Brain (organoid and tissue), 16 donors: ENCODE measurements at places on chromosomes 2 and 18. TPM values are rescaled to one million over a fixed set of nuclear protein-coding genes. Genes with fewer than 3 reads are reported as not detected.

DNA sequence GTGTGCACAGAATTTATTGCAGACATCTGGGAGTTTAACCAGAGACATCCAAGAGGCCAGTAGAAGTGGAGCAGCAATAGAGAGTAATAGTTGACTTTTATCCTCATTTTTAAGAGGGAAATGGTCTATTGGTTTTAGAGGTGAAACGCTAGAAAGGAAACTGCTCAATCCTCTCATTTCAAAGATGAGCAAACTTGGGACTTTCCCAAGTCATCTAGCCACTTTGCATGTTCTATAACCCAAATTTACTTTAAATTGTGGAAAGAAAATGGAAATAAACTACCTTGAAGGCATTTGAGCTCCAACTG, 601.7 kb downstream of the ARHGAP15 start:
- DNase-seq, result no peak

Gene SAG
- not detected for polyA plus RNA-seq

GRCh38 chr2:220855296-220855695, 716.8 kb downstream of the EPHA4 start:
- DNase-seq, result no peak

Gene VWC2L
- polyA plus RNA-seq, result 0.29 TPM

DNA sequence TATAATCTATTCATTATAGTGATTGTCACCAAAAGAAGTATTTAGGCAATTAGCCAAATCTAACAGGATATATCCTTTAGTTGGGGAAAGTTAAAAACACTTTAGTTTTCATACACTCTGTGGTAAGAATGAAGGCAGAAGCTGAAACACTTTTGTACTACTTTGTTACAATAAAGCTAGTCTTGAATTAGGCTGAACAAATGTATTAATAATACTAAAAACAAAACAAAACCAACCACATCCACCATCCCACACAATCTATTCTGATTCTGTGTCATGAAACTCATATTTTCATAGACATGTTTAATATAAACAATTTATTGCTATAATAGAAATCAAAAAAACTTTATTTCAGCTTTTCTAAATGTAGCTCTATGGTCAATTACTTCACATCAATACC, 508.8 kb downstream of the ZEB2 start:
- DNase-seq, result no peak

Gene TET3
- 9.4 TPM for polyA plus RNA-seq

DNA sequence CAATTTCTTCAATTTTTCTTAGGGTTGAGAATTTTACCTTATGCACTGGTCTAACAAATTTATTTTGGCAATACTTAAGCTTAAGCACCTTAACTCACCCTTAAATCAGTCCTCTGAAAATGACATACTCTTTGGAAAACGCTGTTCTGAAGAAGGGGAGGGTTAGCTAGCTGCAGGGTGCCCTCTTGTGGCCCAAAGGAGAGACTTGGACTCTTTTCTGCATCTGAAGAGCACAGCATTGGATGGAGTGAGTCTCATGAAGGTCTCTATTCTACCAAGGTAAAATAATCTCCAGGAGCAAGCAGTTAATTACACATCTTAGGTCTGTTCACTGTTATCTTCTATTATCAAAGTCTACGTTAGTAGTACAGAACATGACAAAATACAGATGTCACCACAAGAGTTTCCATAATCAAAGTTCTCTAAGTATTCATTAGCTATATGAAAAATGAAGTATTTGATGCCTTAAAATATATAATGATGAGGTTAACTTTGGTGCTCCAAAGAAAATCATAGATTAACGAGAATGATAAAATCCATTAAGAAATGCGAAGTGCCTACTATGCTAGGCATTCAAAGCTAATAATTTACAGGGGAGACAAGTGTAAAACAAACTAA, 24.4 kb downstream of the PUM2 start:
- peak; percentile 76 for DNase-seq

Gene C18orf54
- polyA plus RNA-seq, result 2.2 TPM

Gene PAIP2B
- polyA plus RNA-seq, result 19.4 TPM

GRCh38 chr2:163595028-163595427, 140.8 kb downstream of the FIGN start:
- peak; percentile 38 for DNase-seq

DNA sequence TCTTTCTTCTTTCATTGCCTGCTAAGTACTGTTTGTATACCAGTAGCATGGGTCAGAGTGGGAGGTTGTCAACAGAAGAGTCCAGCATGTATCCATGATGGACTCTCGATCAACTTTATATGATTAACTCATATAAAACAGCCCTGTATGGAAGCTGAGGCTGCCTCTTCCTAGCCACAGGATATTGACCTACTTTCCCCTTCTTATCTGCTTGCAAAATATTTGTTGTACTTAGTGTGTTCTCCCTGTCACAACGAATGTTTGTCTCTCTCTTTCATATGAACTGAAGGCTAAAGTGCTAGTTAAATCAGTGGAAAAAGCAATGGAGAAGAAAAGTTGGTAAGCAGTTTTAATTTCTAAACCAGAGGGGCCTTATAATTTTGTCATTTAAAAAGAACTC, 17.8 kb downstream of the MYO1B start:
- no peak for DNase-seq

DNA sequence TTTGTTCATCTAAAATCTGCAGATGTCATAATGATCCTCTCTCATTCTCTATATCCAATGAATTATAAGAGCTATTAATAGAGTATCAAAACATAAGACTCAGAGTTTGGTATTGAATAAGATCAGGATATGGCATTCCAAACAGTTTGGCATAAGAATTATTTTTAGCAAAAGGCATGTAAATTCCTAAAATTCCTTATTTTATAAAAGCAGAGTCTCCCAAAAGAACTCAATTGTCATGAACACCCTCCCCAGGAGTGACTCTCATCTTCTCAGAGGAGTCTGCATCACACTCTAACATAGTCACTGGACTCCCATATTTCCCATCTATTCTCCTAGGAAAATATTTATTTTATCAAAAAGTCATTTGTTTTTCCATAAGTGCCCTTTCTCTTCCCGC, 1710.2 kb upstream of the SLC39A10 start:
- no peak for DNase-seq

Gene KANSL1L
- polyA plus RNA-seq, result 5.7 TPM

Gene C2orf80
- 3.3 TPM for polyA plus RNA-seq

DNA sequence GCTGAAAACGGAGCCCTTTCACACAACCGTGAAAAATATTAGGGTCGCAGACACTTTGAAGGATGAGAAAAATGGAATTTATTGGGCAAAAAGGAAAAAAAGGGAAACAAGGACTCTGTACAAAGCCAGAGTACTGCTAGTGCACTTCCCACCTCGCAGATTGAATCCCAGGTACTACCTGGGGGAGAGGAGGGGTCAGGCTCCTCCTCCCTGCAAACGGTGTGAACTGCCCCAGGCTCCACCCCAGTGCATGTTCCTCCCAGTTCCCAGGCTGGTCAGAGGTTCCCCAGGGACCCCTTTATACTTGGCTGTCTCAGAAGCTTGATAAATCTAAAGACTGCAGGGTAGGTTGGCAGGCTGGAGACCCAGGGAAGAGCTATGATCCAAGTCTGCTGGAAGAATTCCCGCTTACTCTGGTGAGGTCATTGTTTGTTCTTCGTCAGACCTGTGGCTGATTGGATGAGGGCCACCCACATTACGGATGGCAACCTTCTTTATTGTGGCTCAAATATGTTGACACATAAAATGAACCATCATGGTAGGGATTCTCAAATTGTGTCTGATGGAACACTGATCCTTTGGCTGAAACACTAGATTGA, 290.4 kb upstream of the POU3F3 start:
- DNase-seq, result no peak

- DNase-seq, result no peak
Observed at GRCh38 chr18:58549814-58550339, 79.0 kb downstream of the ALPK2 start.

DNA sequence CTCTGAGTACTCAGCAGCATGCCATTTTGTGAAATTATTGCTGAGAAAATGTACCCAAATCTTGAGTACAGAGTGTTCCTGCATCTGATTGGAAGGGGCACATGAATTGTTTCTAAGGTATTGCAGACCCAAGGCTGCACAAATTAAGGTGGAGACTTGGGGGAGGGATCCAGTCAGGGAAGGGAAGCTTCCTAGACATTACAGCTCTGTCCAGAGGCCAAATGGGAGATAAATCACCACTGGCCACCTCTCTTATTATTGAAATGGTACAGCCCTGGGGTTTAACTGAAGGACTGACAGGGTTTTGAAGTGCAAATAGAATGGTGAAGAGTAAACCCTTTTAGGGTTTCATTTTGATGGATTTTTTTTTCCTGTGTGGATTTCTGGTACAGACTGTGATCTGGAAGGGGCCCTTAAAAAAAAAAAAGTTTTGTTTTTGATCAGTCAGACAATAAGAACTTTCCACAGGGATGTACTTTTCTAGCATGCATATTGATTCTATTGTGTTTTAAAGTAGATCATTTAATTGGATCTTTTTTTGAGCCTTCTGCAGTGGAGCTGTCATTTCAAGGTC, 119.4 kb downstream of the GREB1L start:
- no peak for DNase-seq

Gene OXER1
- polyA plus RNA-seq, result 0.24 TPM

Gene RAPGEF4
- polyA plus RNA-seq, result 18.3 TPM

DNA sequence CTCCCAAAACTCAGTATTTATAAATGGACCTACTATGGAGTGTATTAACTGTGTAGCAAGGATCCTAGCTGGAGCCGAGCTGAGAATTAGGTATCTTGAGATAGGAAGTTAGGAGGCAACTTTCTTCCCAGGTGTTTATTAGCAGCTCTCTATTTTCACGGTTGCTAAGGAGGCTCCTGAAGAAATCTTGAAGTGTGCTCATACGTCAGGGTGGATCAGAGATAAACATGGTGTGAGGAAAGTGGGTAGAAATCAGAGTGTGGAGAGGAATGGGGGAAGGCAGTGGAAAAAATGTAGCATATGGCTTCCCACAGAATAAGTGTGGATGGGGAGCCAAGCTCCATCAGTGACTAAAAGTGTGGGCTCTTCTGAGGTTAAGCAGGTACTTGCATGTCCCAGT, 104.3 kb downstream of the ABCA12 start:
- no peak for DNase-seq

Gene HDLBP
- 203 TPM for polyA plus RNA-seq

DNA sequence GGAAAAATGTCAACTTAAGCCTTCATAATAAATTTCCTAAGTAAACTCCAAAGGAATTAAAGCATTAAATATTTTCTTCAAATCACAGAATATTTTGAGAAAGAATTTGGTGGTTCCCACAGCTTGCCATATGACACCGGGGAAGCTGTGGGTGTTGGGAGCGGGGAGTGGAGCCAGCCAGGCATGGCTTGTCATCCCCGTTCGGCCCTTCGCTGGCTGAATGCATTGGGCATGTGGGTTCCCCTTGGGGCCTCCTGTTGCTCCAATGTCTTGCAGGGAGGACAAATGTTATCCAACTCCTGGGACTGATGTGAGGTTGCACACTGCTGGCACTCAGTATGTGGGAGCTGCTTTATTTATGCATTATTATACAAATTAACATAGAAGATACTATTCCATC, 18.6 kb downstream of the NGEF start:
- DNase-seq, result no peak

DNA sequence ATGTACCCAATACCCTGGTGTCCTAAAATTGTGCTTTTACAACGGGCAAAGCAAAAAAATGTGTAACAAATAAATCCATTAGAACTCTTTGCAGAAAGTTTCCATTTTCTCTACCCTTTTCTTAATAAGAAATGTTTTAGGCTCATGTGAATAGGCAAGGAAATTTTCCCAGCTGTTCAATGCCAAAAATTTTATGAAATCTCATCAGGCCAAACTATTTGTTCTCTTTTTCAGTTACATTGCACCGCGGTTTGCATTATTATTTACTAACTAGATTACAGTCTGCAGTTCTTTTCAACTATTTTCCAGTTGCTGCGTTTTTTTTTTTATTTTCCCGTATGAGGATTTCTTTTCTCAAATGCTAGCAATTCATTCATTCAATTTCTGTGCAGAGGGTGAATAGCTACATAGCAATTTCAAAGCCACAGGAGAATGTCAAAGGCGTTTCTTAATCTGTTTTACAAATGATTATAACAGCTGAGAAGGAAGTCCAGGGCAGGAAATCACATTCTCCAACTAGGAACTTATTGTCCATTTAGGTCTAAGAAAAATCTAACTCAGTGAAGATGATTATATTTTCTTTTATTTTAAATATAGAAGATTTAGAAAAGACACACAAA, 367.5 kb upstream of the MMADHC start:
- no peak for DNase-seq

DNA sequence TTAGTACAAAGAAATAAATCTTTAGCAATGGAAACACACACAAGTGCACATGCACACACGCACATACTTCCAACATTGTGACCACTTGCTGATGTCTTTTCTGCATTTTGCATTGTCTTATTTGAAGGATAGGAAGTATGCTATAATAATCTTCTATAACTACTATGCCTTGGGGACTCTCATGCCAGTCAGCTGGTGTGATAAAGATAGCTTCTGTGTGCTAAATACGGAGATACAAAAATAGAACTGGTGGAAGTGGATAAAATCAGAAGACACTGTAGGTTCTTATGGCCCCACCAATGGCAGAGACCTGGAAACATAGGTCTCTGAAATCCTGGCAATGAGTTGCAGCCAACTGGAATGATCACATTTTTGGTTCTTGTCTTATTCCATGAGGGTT, 31.5 kb upstream of the RASGRP3 start:
- DNase-seq, result no peak

DNA sequence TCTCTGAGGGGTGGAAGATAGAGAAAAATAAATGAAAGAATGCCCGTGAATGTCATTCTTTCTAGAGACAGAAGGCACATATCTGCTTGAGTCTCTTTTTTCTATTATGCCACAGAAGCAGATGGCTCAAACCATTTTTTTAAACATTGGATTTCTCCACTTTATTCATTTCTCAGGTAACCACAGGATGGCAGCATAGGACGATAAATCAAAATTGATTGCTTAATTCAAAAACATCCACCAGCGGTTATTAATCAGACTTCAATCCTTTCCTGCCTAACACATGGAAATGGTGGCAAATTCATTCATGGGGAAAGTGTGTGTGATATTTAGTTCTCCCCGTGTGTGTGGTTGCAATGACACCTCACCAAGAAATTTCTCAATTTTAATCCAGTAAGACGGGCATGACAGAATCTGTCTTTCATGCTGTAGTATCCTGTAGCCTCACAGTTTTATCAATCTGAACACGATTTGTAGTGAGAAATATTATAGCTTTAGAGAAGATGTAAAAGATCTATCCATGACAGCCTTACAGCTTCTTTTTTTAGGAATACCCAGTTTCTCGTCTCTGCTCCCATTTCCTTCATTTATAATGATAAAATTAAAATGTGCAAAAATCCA, 72.2 kb downstream of the DSC3 start:
- peak; percentile 89 for DNase-seq

DNA sequence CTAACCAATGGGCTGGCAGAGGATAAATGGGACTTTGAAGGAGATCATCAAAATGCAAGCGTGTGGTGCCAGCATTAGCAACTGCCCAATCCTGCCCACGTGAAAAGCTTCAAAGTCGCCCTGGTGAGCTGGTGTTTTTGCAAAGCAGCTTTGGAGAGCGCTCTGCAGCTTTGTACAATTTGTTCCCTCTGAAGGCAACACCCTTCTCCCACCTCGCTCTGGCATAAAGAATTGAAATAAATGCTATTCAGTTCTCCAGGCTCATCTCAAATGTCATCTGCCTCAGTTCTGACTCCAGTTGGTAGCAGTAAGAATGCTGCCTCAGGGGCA, 3.5 kb downstream of the COPS9 start:
- no peak for DNase-seq
